Right ventricle myocardium superior (tissue), 1 donor: ENCODE measurements at places on chromosomes 6 and 20. TPM values are rescaled to one million over a fixed set of nuclear protein-coding genes. Genes with fewer than 3 reads are reported as not detected.

The HRH3 gene
- total RNA-seq = not detected

The MAP7 gene
- 2.1 TPM for total RNA-seq

The VNN1 gene
- total RNA-seq = 1.7 TPM

The PCED1A gene
- total RNA-seq = 7.3 TPM

The HLA-DRB5 gene
- total RNA-seq = 17.7 TPM

The HEY2 gene
- 60.6 TPM for total RNA-seq

The BRD2 gene
- total RNA-seq = 62.6 TPM

The NTSR1 gene
- not detected for total RNA-seq

The ZNF334 gene
- 0.40 TPM for total RNA-seq

The CALHM4 gene
- total RNA-seq = not detected

The LYRM2 gene
- 33.0 TPM for total RNA-seq

The SLC17A3 gene
- total RNA-seq = not detected

The PLEKHG1 gene
- total RNA-seq = 7.3 TPM

The MAP3K4 gene
- total RNA-seq = 41.7 TPM

The PTK6 gene
- total RNA-seq = 0.13 TPM

The BPIFA2 gene
- total RNA-seq = not detected

The POPDC3 gene
- 50.1 TPM for total RNA-seq

The TBX18 gene
- total RNA-seq = 5.5 TPM

The EPB41L1 gene
- total RNA-seq = 14.8 TPM

The BPIFB2 gene
- total RNA-seq = not detected

The EPHA7 gene
- 2.4 TPM for total RNA-seq

The RNF146 gene
- 47.3 TPM for total RNA-seq

The TMEM200A gene
- not detected for total RNA-seq

The MCHR2 gene
- not detected for total RNA-seq

The CCN2 gene
- total RNA-seq = 13.9 TPM

The DUSP15 gene
- total RNA-seq = 2.5 TPM

The TMEM217 gene
- total RNA-seq = not detected

The SLC52A3 gene
- total RNA-seq = 2.2 TPM

The MUCL3 gene
- not detected for total RNA-seq

The GJE1 gene
- total RNA-seq = not detected

The PNLDC1 gene
- not detected for total RNA-seq

The SRMS gene
- not detected for total RNA-seq

The DAAM2 gene
- 13.0 TPM for total RNA-seq

The TOX2 gene
- 0.46 TPM for total RNA-seq

The DNAH8 gene
- total RNA-seq = 0.03 TPM

The IGF2R gene
- 68.4 TPM for total RNA-seq

The ME1 gene
- 24.7 TPM for total RNA-seq

The ANKRD6 gene
- 15.0 TPM for total RNA-seq

The PTPRK gene
- total RNA-seq = 27.9 TPM

The ZSCAN23 gene
- total RNA-seq = 2.1 TPM

The NMBR gene
- not detected for total RNA-seq

The STMND1 gene
- total RNA-seq = not detected

The THEMIS gene
- total RNA-seq = 0.13 TPM

The RPP40 gene
- total RNA-seq = 3.1 TPM

The TXLNB gene
- total RNA-seq = 125 TPM

The CGA gene
- not detected for total RNA-seq

The SOBP gene
- total RNA-seq = 15.6 TPM

The SYNDIG1 gene
- total RNA-seq = 11.5 TPM

The TNFRSF21 gene
- 10.9 TPM for total RNA-seq

The GTSF1L gene
- total RNA-seq = not detected
